ENCODE measurements at places on chromosomes 5 and 9. TPM values are rescaled to one million over a fixed set of nuclear protein-coding genes. Genes with fewer than 3 reads are reported as not detected.

DNA sequence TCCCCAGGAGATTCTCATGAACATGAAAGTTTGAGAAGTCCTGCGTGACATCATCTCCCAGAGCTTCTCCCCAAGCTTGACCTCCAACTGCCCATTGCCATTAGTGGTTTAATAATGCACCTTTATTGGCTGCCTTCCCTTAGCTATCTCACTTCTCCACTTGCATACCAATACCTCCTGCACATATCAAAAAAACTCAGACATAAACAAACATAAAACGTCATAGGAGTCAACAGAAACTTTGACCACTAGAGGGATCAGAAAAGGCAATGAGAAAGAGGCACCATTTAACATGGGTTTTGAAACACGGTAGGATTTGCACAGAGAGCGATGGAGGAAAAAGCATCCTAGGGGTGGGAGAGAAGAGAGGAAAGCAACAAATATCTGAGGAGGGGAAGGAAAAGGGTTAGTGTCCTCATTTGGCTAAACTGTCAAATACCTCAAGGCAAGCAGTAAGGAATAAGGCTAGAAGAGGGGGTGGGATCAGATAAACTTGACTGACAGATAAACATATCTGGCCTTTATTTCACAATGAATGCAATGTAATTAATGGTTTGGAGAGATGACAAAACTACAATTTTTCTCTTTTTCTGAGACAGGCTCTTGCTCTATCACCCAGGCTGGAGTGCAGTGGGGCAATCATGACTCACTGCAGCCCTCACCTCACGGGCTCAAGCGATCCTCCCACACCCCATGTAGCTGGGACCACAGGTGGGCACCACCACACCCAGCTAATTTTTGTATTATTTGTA, 27.0 kb downstream of the GNAQ start:
- DNase-seq = no peak

GRCh38 chr9:88234114-88234513, 95.8 kb upstream of the SPATA31C2 start:
- no peak for DNase-seq

DNA sequence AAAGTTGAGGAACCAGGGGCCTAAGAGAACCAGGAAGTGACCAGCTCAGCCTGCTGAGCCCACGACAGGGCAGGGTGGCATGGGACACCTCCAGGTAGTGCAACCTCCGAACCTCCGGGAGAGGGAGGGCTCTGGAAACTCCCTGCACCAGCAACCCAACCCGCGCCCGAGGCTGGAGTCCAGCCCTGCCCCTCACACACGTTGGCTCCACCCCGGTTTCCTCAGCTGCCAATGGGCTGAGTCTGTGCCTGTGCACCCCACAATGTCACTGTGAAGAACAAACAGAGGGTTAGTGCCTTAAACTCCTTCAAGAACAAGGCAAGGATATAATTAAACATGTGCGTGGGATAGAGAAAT, 17.0 kb upstream of the UNC5A start:
- DNase-seq = no peak

DNA sequence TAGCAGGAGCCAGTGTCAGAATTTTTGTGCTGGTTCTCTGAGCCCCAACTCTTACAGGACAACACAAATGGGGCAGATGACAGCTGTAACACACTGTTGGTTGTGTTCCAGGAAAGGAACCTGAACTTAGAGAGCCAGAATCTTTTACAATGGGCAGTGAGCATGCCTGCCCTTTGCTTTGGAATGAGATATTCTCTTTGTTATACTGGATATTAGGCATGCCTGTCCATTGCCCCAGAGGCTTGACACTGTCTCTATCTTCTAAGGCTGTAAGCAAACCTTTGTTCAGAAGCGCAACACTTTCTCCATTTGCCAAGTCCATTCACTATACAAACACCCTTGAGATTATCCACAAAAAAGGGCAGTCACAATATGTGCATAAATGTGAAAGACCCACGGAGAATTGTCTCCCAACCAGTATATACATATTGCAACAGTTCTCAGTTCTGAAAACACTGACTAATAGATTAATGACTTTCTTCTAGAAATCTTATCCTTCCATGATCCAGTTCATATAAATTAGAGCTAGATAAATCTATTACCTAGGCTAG, 26.3 kb upstream of the CEP120 start:
- DNase-seq = no peak

- no peak for DNase-seq
Measured at GRCh38 chr9:127680846-127681245, 25.9 kb upstream of the CFAP157 start.

DNA sequence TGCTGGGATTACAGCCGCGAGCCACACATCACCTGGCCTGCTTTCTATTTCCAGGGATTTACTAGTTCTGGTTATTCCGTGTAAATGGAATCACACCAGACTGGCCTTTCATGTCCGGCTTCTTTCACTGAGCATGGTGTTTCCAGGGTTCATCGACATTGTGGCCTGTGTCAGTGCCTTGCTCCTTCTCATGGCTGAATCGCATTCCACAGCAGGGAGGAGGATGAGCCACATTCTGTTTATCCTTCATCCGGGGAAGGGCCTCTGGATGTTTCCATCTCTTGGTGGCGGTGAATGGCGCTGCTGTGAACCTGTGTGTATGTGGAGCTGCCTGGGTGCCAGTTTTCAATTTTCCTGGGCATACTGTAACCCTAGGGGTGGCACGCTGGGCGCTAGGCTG, 58.7 kb upstream of the RNU6ATAC start:
- DNase-seq = no peak

- DNase-seq = no peak
Measured at GRCh38 chr5:195401-196160, 4.3 kb downstream of the LRRC14B start.

Gene HTR1A
- polyA plus RNA-seq = not detected
